ENCODE measurements at places on chromosomes 7 and 10.

GRCh38 chr10:67527351-67527750 is 168.6 kb downstream of the CTNNA3 start:
- no peak for DNase-seq

DNA sequence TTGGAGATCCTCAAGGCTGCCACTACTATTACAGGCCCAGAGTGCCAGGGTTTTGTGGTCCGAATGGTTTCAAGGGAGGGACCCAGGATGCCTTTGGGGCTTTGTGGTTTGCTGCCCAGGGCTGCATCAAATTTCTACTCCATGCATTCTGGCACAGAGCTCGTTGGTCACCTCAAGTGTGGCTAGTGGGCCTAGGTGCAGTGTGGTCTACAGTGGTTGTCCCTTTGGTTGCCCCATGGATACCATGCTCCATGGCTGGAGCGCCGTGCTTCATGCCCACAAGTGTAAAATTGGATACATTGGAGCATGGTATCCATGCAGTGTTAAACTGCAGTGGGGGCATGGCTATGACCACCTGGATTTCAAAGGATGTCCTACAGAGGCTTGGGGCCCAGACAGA is 5.4 kb upstream of the PRF1 start:
- DNase-seq: no peak

DNA sequence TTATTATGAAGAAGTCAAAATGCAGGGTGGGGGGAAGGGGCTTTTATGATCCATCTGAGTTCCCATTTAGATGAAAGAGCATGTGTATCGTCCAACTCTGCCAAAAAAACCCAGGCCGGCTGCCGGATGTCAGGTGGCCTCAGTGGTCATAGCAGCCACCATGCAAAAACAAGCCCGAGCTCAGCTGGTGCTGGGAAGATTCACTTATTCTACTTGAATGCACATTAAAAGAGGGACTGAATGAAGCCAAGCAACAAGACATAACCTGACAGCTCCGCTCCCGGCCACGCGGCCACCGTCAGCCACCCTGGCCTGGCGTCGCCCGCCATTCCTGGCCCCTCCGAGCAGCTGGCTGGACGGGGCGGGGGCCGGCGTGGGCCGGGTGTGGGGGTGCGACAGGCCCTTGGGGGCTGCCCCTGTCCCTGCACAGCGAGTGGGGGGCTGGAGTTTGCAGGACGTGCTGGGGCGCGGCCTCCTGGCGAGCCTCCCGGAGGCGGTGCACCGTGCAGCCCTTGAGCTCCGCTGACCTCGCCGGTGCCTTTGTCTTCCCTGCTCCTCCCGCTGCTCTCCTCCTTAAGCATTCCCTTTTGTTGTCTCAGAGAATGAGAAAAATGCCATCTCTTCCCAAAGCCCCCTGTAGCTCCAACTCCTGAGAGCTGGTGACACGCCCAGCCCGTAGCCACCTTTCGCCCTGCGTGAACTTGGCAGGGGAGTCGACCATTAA is 67.8 kb downstream of the EBF3 start:
- no peak for DNase-seq

- no peak for DNase-seq
These were observed 206.3 kb downstream of the ADARB2 start for GRCh38 chr10:1530871-1531517.

DNA sequence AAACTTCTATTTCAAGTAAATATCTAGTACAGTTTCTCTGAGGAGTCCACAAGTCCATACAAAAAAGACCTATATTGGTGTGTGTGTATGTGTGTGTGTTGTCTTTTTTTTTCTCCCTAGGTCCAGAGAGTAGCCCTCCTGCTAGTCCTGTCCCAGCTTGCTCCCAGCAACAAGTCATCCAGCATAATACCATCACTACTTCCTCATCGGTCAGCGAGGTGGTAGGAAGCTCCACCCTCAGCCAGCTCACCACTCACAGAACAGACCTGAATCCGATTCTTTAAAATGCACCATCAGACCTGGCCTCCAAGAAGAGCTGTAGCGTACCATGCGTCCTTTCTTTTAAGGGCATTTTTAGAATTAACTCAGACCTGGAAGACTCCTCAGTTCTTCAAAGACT is 139.1 kb downstream of the TRIL start:
- no peak for DNase-seq

- DNase-seq: no peak
These were observed 5.4 kb downstream of the TBATA start for GRCh38 chr10:70779511-70780369.

DNA sequence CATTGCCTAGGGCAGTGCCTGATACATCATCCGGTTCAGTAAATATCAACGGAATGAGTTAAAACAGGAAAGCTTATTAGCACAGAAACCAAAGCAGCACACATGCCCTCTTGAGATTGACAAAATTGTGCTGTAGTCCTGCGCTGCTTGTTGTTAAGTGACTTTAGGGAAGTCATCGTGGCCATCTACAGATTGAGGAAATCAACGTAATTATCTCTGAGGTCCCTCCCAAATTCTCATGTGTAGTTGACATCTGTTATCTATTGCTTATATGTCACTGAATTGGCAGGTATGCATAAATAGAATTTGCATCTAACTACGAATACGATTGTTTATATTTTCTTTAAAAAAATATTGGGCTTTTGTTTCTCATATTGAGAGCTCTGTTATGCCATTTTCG is 3.5 kb upstream of the GNB2 start:
- DNase-seq: no peak

- DNase-seq: no peak
These were observed 126.9 kb downstream of the CNNM2 start for GRCh38 chr10:103044942-103045489.

GRCh38 chr10:79443338-79444198 is 1.9 kb downstream of the ZCCHC24 start:
- no peak for DNase-seq
